ENCODE measurements at places on chromosomes 4 and X.

GRCh38 chr4:98210281-98210680 is 50.9 kb upstream of the RAP1GDS1 start:
- no peak for DNase-seq

DNA sequence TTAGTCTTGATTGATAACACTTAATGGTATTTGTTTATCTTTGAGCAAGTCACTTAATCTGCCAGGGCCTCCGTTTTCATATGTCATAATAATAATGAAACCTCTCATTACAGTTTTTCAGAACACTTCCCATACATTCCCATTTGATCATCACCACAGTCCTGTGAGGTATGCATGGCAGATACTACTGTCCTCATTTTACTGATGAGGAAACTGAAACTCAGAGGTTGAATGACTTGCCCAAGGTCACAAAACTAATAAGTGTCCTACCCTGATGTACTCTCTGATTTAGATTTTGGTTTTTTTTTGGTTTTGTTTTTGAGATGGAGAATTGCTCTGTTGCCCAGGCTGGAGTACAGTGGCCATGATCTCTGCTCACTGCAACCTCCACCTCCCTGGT is 25.7 kb downstream of the ZFX start:
- no peak for DNase-seq

- peak; percentile 88 for DNase-seq
These were observed 51.1 kb downstream of the TMEM156 start for GRCh38 chr4:38980903-38981676.

DNA sequence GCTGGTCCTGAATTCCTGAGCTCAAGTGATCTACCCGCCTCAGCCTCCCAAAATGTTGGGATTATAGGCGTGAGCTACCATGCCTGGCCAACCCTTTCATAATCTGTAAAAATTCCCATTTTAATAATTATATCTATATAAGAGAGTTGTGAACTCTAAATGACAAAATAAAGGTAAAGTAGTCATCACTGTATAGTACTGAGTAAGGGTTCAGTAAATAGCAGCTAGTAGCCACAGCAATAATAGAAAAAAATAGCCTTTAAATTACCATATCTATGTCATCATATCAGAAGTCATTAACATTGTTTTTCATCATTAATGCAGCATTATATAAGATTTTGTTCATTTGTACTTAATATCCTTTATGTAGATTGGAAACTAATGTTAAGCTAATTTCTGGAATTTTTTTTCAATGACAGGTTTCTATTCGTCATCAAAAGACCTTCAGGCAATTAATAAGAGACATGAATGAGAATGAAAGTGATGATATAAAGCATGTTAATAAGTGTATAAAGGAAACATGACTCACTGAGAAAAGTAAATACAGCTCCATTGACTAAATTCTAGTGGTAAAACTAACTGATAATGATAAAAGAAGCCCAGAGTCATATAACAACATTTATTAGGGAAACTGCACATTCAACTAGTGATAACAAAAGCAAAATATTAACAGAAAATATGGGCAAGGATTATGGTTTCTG is 85.9 kb upstream of the UGT8 start:
- no peak for DNase-seq

GRCh38 chrX:20181598-20182329 is 40.1 kb upstream of the EIF1AX start:
- no peak for DNase-seq

DNA sequence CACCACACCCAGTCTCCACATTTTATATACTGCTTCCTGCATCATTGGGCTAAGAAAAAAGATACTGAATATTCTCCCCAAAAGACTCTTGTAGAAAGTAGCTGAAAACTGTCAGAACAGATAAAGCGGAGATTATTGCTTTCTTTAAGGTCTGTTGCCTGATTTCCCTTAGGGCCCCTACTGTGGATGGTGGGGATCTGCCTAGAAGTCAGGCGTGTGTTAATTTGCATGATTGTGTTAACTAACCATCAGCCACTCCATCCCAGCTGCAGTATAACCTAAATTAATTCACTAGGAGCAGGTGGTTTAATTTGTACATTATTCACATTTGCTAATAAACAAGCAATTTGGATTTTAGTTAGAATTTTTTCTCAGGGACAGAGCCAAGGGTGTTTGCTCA is 360.3 kb downstream of the FBXW7 start:
- DNase-seq, result no peak

- no peak for DNase-seq
These were observed 78.5 kb downstream of the NKX6-1 start for GRCh38 chr4:84420608-84421007.

GRCh38 chr4:107216379-107216778 is 180.3 kb upstream of the DKK2 start:
- no peak for DNase-seq

DNA sequence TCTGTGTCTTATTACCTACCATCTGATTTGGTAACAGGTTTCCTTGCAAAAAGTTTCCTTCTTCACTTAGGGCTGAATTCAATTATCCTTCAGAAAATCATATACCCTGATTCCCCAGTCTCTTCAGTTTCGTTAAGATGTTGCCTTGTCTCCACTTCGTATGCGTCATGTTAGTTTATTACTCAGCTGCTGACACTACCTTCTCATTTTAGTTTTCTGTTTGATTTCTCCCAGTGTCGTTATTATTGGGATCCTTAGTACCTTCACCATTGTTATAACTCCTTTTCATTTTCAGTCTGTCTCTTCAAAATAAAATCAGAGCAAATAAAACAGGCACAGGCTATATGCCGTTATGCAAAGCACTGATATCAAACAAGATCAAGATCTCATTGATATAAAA is 87.5 kb upstream of the RBPJ start:
- no peak for DNase-seq

DNA sequence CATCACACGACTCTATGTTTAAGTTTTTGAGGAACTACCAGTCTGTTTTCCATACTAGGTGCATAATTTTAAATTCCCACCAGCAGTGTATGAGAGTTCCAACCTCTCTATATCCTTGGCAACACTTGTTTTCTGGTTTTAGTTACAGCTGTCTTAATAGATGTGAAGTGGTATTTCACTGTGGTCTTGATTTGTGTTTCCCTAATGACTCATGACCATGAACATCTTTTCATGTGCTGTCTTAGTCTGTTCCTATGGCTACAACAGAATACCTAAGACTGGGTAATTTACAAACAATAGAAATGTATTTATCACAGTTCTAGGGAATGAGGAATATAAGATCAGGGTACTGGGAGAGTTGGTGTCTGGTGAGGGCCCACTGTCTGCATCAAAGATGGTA is 51.5 kb upstream of the GPR78 start:
- no peak for DNase-seq

GRCh38 chr4:25171201-25171865 is 11.1 kb upstream of the SEPSECS start:
- DNase-seq, result no peak

- no peak for DNase-seq
These were observed 86.7 kb upstream of the C1QTNF7 start for GRCh38 chr4:15340902-15341732.

GRCh38 chr4:63619771-63620170 is 789.5 kb downstream of the TECRL start:
- DNase-seq, result no peak

GRCh38 chrX:150602743-150603142 is 34.3 kb downstream of the MTM1 start:
- no peak for DNase-seq

DNA sequence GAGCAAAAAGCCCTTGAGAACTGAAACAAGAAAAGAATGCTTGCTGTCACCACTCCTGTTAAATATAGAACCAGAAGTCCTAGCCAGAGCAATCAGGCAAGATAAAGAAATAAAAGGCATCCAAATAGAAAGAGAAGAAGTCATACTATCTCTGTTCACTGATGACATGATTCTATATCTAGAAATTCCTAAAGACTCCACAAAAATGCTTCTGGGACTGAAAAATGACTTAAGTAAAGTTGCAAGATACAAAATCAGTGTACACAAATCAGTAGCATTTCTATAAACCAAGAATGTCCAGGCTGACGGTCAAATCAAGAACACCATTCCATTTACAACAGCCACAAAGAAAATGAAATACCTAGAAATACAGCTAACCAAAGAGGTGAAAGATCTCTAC is 552.7 kb upstream of the SLIT2 start:
- no peak for DNase-seq

DNA sequence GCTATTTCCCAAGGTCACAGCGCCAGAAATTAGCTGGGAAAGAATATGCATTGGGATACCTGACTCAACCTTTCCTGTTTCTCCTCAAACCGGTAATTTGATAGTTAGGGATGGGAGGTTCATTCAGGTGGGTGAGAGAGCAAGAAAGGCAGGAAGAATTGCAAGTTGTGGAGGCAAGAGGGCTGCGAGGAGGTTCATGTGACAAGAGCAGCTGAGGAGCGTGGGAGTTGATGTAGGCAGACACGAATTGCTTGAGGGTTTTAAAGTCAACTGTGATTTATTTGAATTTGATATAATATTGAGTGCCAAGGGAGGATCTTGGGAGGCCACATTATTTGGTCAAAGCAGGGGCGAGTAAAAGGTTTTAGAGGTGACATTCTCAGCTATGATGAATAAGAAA is 329.0 kb downstream of the STIM2 start:
- DNase-seq, result no peak

DNA sequence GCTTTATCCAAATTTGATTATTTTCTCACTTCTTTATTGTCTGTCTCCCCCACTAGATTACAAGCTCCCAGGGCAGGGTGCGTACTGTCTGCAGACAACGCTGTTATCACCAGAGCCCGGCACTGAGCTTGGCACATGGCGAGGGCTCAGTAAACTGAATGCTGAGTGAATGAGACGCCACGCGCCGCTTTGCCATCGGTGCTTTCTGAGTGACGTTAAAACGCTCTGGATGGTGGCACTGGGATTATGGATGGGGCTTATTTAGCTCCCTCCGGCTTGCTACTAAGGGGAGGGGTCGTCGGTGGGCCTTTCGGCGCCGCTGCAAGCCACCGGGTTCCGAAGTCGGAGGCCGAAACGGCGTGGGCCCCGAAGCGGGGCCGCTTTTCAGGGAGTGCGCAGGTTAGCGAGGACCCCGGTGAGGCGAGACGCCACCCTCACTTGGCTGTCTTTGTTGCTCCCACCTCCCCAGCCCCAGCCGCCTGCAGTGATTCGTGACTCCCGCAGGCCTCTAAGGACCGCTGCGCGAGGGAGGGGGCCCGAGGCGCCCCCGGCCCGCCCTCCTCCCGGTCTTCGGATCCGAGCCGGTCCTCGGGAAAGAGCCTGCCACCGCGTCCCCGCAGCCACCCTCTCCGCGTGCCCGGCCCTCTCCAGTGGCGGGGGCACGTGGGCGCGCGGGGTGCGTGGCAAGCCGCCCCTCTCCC is 569 bp upstream of the FHL1 start:
- DNase-seq, result no peak

GRCh38 chrX:110086916-110087484 is 84.1 kb downstream of the TMEM164 start:
- DNase-seq, result peak; percentile 57

DNA sequence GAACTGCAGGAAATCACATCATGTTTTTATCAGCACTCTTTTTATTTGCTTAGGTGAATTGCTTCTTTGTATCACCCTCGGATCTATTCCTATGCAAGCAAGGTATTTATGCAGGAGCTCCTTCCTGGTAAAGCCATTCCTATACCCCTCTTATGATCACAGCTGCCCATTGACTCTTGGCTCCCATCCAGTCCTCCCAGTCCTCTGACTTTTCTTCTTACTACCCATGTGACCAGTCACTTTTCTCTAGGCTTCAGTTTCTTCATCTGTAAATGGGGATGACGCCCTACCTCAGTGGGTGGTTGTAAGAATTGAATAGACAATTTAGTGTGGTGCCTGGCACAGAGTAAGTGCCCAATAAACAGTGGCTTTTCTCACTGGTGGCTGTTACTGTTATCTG is 144.9 kb downstream of the FHIP1A start:
- DNase-seq, result no peak

DNA sequence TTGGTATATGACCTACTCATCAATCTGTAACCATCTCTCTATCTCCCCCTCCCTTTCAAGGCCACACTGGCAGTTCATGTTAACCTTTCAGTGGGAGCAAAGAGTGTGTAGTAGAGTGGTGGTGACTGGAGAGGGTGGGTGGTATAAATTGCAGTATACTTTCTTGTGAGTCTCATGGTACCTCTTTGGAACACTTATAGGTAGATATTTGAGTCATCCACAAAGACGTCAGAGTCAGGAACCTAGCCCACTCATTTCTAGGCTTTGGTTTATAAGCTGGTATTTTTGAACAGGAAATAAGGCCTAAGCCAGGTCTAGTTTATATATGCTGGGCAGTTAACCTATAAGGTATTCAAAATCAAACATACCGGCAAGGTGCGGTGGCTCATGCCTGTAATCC is 36.3 kb downstream of the RLIM start:
- DNase-seq, result no peak

GRCh38 chr4:96102541-96103026 is 262.7 kb downstream of the PDHA2 start:
- DNase-seq, result no peak

GRCh38 chr4:133638751-133639150 is 489.7 kb downstream of the PCDH10 start:
- DNase-seq, result no peak

- DNase-seq, result no peak
These were observed 130.0 kb downstream of the HMX1 start for GRCh38 chr4:8741513-8742226.

DNA sequence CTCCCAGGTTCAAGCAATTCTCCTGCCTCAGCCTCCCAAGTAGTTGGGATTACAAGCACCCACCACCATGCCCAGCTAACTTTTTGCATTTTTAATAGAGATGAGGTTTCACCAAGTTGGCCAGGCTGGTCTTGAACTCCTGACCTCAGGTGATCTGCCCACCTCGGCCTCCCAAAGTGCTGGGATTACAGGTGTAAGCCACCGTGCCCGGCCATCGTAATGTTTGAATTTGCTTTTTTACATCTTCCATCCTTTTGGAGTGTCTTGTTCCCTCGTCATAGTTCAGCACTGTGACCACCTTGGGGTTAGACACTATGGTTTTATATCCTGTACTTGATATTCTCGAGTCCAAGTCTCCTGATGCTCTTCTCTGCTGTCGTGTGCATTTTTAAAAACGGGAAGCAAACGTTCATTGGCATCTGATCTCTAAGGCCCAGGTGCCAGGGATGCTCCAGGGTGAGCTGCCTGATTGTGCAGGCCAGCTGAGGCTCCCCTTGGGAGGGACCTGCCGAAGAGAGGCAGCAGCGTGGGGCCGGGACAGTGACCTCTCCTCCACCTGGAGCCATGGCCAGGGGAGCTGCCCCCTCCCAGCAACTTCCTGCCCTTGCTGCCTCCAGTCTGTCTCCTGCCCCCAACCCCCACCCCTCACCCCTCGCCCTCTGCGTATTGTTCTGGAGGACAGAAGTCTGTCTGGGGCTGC is 16.7 kb downstream of the DGKQ start:
- DNase-seq, result no peak

DNA sequence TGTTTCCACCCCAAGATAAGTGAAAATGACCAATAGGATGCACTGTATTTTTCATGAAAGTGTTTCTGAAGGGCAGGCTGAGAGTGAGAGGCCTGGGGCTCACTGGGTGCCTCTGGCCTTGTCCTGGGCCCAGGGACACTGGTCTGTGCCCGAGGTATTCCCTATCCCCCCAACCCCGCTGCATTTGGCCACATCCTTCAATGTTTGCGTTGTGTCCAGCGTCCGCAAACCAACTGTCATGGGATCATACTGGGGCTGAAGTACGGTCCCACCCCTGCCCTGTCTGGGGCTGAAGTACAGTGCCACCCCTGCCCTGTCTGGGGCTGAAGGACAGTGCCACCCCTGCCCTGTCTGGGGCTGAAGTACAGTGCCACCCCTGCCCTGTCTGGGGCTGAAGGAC is 22.0 kb upstream of the MSANTD1 start:
- DNase-seq, result no peak

Measured in BJ (cell line).